Hippocampal formation (tissue), 2 donors: ENCODE measurements at places on chromosomes 11 and 22.

- DNase-seq: no peak
These were observed 16.1 kb upstream of the IFITM3 start for GRCh38 chr11:336659-337198.

- no peak for DNase-seq
These were observed 1.0 kb upstream of the MAPK12 start for GRCh38 chr22:50262460-50262911.

- DNase-seq: no peak
These were observed 130.9 kb downstream of the PARVA start for GRCh38 chr11:12508151-12508751.

GRCh38 chr11:61571869-61572268, 9.0 kb downstream of the SYT7 start:
- no peak for DNase-seq

DNA sequence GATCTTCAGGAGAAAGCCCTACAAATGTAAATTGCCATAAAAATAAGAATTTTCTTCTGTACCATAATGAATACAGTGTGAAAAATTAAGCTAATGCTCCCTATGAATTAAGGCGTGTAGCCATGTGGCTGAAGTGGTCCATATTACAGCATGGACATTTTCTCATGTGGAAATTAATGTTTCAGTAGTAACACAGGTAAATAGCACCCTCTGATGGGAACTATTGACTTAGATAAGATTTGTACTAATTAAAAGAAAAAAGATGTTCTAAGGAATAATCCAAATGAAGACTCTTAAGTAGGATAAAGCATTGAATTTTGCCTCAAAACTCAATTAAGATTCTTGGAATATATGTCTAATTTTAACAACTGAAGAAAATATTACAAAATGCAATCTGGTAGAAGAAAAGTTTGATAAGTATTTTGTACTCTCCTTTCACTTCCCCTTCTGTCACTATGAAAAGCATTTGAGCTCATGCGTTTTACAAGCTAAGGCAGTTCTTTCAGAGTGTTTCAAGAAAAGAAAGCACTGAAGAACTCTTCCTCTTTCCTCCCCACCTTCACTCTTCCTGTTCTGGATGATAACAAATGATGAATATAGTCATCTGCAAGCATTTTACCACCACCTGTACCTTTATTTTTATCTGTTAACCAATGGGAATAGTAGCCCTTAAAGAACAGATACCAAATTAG, 9.9 kb upstream of the OR8D2 start:
- peak; percentile 7 for DNase-seq

GRCh38 chr22:25027959-25028840, 75.7 kb downstream of the KIAA1671 start:
- DNase-seq: no peak

DNA sequence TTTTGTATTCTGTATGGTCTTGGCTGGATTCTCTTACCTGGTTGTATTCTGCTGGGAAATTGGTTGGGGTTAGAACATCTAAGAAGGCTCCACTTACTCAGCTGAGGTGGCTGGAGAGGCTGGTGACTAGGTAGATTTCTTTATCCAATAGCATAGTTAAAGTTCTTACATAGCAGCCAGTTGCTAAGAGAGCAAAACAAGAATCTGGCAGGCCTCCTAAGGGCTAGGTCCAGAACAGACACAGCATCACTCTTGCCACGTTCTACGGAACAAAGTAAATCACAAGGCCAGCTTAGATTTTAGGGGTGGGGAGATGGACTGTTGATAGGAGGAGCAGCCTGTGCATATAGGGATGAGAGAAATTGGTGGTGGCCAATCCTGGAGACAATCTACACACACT, 141.3 kb upstream of the CCDC90B start:
- no peak for DNase-seq
